ENCODE measurements at places on chromosomes 1 and 21.

DNA sequence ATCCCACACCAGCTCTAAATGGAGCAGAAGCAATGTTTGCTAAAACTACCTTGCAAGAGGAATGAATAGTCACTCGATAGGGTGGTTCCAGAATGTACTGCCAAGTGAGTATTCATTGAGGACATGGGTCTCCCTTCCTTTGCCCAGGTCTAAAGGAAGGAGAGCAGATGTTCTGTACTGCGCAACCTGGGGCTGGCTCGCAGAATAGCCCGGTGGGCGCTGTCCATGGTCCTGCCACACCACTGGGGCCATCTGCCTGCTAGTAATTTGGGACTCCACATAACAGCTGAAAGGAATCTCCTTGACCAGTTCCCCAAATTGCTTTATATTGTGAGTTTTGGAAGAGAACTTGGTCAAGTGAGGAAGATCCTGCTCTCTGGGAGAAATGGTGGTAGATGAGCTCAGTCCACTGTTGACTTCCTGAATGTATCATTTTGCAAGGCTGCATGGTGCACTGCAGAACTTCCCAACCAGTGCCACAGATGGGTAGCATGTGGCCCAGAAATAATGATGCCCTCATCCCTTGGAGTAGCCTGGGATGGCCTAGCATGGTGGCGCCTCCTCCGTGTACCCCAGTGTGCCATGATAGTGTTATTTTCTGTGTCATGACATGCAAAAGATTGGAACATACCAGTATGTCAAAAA is 5.7 kb downstream of the SLC6A17 start:
- DNase-seq: no peak

GRCh38 chr1:14020006-14020405 is 320.0 kb downstream of the PRDM2 start:
- no peak for DNase-seq

- no peak for DNase-seq
These were observed 39.9 kb upstream of the SMYD2 start for GRCh38 chr1:214241060-214241459.

GRCh38 chr21:36211660-36212512 is 55.3 kb downstream of the DOP1B start:
- no peak for DNase-seq

DNA sequence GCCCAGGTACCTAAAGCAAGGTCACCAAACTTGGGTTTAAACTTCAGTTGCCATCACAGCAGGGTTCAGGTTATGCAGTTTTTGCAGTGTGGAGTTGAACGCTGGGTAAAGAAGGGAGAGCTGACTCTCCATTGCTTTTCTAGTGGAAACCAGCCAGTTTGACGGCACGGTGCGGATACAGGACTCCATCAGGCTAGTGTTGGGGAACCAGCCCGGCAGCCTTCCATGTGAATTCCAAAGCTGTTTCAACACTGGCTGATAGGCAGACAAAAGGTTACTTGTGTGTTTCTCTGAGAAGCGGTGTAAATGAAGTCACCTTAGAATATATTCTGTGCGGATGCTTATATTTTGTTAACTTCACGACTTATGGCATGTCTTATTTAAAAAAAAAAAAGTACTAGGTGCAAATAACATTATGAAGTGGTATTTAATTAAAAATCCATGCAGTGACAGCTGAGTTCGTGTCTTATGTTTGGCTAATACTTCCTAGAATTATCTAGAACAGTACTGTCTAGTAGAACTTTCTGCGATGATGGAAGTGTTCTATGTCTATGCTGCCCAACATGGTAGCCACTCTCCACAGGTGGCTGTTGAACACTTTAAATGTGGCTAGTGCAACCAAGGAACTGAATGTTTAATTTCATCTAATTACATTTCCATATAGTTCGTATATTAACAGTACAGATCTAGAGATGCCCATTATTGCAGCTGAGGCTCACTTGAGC is 29.9 kb upstream of the RCAN3 start:
- DNase-seq: no peak

DNA sequence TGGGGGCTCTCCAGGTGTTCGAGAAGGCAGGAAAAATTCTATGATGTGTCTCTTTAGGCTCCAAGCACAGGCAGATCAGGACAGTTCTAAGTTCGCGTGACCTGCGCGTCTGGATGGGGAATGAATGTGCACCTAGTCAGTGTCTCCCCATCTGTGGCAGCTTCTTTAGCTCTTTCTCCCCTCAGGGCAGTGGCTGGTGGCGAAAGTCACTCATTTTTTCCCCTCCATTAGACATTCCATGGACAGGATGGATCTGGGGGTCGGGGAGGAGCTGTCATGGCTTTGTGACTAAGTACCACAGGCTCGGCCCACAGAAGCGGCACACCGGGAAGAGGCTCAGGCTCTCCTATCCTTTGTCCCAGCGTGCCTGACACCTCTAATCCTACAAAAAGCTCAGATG is 31.0 kb upstream of the EVA1B start:
- no peak for DNase-seq

- DNase-seq: no peak
These were observed 4.4 kb downstream of the COL16A1 start for GRCh38 chr1:31699341-31699891.

DNA sequence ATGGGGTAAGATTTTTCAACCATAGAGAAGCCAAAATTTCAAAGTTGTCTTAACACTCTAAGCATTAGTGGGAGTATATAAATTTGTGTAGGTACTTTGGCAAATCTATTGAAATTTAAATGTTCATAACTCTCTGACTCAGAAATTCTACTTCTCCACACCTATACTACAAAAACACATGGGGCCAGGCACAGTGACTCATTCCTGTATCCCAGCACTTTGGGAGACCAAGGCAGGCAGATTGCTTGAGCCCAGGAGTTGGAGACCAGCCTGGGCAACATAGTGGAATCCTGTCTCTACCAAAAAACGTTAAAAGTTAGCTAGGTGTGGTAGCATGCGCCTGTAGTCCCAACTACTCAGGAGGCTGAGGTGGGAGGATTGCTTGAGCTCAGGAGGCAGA is 41.3 kb upstream of the RAVER2 start:
- no peak for DNase-seq

GRCh38 chr1:11515368-11516300 is 36.7 kb downstream of the DISP3 start:
- no peak for DNase-seq

DNA sequence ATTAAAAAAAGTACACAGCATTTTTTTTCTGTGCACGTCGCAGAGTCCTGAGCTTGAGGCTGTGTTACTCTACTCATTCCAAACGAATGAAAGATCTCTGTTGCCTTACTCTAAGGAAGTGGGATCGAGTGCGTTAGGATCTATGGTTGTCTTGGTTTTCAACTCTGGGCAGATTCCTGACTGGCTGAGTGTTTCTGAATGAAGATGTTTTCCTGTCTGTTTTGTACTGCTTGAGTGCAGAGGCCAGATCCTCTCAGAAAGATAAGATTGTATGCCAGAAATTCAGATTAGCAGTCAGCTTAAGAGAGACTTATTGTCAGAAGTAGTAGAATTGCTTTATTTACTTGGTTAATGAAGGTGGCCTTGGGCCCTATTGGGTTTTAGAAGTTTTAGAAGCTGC is 14.0 kb downstream of the PLA2G2E start:
- no peak for DNase-seq

DNA sequence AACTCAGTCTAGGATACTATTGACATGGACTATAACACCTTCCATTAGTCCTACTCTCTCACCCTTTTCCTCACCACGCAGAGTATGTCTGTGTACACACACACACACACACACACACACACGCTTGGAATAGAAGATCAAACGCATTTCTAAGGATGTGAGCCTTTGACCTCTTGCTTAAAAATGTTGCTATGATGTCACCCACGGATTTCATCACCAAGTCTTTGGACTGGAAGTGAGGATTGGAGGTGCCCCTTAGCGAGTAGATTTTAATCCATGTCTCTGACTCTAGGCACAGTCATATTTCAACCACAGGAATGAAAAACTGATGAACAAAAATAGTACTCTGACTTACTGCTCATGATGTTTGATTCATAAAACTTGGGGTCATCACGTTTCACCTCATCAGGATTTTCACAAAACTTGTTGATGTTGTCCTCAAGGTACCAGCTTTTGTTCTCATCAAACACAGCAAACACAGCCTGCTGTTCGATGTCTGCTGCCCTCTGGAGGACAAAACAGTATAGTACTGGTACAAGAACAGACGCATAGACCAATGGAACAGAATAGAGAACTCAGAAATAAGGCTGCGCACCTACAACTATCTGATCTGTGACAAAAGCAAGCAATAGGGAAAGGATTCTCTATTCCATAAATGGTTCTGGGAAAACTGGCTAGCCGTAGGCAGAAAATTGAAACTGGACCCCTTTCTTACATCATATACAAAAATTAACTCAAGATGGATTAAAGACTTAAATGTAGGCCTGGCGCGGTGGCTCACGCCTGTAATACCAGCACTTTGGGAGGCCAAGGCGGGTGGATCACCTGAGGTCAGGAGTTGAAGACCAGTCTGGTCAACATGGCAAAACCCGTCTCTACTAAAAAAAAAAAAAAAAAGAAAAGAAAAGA is 39.9 kb downstream of the F5 start:
- peak; percentile 36 for DNase-seq

DNA sequence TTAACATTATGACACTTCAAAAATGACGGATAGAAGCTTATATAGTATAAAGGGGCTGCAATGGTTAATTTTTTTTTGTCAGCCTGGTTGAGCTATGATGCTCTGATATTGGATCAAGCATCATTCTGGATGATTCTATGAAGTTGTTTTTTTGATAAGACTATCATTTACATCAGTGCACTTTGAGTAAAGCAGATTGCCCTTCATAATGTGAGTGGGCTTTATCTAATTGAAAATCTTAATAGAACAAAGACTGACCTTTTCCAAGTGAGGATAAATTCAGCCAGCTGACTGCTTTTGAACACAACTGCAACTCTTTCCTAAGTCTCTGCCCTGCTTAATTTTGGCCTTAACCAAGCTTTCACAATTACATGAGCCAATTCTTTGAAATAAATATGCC is 1476.2 kb downstream of the NCAM2 start:
- DNase-seq: no peak

DNA sequence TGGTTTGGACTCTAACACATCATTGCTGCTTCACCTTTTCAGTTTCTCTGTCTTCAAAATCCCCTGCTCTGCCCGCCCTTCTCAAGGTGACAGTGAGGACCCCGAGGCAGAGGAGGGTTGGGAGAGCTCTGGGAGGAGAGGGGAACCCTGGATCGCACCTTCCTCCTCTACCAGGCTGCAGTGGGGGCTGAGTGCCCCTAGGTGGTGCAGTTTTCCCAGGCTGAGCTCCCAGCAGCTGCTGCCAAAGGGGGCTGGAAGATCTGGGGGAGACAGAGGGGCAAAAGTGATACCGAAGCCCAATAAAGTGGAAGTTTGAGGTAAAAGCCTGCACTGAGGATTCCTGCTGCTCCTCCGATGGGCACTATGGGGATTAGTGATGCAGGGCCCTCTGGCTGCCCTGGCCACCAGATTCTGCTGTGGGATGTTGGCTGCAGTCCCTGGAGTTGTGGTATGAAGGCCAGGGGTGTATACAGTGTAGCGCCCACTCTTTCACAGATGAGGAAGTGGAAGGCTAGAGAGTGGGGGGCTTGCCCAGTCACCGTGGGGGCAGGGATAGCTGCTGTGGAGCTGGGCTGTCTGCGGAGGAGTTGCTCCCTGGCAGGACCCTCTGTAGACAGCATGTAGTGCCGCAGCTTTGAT is 40.7 kb upstream of the SCMH1 start:
- DNase-seq: no peak

DNA sequence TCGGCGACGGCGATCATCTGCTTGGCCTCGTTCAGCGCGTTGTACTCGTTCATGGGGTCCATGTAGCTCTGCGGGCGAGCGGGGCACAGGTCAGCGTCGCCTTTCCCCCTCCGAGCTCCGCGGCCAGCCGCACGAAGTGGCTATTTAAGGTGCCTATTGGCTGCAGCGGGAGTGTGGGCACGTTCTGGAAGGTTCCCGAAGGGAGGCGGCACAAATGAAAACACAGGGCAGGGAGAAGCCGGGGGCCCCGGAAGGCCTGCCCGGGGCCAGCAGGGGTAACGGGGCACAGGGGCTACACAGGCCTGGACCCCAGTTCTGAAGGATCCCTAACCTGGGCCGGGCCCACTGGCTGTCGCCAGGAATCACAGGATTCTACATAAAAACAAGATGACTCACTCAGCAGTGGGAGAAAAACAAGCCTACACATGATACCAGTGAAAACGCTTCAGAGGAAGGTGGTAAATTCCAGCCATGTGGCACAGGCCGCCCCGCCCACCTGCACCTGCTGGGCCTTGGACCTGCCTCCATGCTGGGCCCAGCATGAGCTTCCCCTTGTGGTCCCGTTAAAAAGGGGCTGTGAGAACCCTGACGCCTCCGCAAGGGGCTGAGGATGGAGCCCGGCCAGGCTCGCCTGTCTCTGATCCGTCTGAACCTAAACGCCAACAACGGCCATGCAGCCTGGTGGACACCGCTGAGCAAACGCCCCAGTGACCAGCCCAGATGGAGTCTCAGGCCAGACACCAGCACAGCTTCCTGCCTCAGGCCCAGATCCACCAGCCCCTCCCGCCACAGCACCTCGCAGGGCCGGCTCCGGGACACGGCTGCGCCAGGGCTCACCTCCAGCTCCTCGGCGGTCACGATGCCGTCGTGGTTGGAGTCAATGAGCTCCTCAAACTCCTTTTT is 3.9 kb upstream of the TNFRSF4 start:
- no peak for DNase-seq

- DNase-seq: no peak
These were observed 2.7 kb downstream of the SNAPIN start for GRCh38 chr1:153661111-153661708.

DNA sequence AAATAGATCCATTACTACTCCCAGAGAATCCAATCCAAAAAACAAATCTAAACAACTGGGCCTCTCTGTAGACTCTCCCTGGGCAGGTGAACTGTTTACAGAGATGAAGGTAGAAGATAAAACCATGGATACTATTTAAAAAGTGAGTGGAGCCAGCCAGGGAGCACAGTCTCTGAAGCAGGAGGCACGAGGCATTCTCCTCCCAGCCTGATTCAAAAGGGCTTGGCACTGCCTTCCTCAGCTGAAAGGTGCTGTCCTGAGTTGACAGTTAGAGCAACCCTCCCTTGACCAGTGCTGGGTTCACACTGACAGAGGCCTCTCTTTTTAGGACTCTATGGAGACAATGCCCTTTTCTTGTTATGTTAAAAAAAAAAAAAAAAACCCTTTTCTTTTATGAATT is 36.8 kb downstream of the HENMT1 start:
- no peak for DNase-seq

GRCh38 chr1:167776151-167776550 is 54.4 kb downstream of the MPZL1 start:
- no peak for DNase-seq

GRCh38 chr1:41428738-41429640 is 55.5 kb downstream of the EDN2 start:
- no peak for DNase-seq

- DNase-seq: no peak
These were observed 1270.6 kb downstream of the KCNT2 start for GRCh38 chr1:195337646-195338045.

DNA sequence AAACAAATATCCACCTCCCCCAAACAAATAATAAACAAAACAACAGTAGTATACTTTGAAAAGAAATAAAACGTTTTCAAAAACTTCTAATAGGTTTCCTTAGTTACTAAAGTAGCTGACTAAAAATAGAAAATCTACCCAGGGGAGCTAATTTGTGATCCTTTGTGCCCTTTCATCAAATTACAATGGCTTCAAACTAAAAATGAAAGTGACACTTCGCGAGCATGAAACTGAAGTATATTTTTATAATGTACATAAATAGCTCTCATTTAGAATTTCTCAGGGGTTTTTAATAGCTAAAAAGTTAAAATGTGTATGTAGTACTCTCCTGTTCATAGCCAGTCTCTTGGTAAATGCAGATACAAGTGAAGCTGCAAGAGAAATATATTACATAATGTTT is 78.4 kb downstream of the BRINP3 start:
- no peak for DNase-seq

- no peak for DNase-seq
These were observed 118.4 kb downstream of the KCNN3 start for GRCh38 chr1:154751690-154752089.
